ENCODE measurements at places on chromosomes 5 and 9.
A peak's percentile ranks its signal among the peaks of the same experiment; 100 is the strongest.

DNA sequence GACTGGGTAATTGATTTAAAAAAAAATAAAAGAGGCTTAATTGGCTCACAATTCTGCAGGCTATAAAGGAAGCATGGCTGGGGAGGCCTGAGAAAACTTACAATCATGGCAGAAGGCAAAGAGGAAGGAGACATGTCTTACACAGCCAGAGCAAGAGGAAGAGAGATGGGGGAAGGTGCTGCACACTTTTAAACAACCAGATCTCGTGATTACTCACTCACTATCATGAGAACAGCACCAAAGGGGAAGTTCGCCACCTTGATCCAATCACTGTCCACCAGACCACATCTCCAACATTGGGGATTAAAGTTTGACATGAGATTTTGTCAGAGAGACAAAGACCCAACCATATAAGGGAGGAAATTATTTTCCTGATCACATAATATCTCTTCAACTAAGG is 138.8 kb upstream of the NR4A3 start:
- no peak for DNase-seq

DNA sequence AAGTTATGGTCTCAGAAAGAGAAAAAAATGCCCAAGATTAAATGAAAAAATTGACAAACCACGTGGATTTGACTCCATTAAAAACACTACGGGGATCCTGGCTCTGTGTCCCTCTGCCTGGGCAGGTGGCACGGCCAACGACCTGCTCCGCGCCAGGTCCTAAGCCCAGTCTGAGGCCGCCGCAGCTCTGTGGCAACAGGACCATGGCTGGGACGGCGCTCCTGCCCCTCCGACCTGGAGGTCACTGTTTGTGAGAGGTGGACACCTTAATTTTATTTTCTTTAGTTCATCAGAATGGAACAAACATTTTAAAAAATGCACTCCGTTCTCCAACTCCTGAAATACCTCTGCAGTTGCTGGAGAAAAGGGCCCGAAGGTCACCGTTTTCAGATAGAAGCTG is 369.4 kb downstream of the CDH9 start:
- no peak for DNase-seq

DNA sequence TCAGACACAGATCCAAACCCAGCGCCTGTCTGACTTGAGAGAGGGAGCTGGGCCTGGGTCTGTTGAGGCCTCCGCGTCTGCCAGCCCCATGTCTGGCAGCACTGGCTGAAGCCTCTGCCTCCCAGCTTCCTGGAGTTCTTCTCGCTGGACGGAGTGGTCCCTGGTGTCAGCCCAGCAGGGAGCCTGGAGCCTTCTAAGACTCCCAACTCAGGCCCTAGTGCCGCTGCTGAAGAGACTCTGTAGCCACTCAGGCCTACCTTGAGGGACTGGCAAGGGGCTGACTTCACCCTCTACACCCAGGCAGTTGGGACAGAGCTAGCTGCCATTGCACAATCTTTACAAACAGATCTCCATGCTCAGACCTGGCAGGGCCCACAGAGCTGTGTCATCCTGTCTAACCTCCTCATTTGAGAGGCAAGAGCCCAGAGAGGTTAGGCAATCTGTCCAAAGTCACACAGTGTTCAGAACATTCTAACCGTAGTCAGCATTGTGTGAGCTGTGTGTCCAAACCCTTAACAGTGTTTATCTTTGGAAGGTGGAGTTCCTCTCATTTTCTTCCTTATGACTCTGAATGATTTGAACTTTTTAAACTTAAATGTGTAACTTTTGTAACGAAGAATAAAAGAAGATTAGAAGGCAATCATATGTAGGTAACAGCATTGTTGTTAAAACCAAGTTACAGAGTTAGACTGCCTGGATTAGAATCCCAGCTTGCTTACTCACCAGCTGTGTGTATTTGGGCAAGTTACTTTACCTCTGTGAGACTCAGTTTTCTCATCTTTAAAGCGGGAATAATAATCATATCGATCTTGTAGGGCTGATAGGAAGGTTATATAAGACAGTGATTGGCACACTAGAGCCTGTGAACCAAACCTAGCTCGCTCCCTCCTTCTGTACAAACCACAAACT is 4.6 kb upstream of the DUSP1 start:
- no peak for DNase-seq

DNA sequence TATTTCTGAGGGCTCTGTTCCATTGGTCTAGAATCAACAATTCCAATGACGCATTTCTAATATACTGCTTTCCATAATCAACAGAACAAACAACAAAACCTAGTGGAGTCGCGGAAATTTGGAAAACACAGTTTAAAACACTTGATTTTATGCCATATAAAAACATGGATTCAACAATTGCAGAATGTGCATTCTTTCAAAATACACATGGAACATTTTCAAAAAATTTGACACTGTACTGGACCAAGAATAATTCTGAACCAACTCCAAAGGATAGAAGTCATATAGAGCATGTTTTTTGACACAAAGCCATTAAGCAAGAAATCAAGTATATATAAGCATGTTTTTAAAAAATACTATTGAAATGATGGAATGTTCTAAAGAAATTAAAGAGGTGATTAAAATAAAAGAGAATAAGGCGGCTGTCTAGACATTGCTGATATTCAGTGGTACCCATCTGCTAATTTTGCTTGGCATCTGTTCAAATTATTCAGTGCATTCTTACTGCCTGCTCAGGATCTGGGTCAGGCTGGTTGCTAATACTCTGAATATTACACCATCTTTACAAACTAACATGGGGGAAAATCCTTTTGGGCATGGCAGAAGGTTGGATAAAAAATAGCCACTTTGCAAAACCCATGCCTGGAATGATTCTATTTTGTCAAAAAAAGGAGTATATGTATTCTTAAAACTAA is 221.3 kb downstream of the NPR3 start:
- no peak for DNase-seq

- peak; percentile 13 for DNase-seq
Measured at GRCh38 chr5:65034029-65034812, 265.5 kb downstream of the CWC27 start.

All from NAMALWA (cell line).